ENCODE measurements at places on chromosomes 12 and 14. TPM values are rescaled to one million over a fixed set of nuclear protein-coding genes. Genes with fewer than 3 reads are reported as not detected.
A peak's percentile ranks its signal among the peaks of the same experiment; 100 is the strongest.

GRCh38 chr12:69112616-69113015 lies 126.8 kb upstream of the CPSF6 start:
- DNase-seq = no peak

DNA sequence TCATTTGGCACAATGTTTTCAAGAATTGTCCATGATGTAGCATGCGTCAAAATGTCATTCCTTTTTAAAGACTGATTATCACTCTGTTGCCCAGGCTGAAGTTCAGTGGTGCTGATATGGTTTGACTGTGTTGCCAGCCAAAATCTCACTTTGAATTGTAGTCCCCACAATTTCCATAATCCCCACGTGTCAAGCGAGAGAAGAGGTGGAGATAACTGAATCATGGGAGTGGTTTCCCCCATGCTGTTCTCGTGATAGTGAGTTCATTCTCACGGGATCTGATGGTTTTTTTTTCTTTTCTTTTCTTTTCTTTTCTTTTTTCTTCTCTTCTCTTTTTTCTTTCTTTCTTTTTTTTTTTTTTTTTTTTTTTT lies 21.8 kb upstream of the LRRK2 start:
- DNase-seq = no peak

Gene CLBA1
- 3.8 TPM for total RNA-seq

Gene CISTR
- not detected for total RNA-seq

- DNase-seq = no peak
These were observed 729.2 kb downstream of the LRFN5 start for GRCh38 chr14:42335918-42336317.

Gene CLEC4C
- not detected for total RNA-seq

- no peak for DNase-seq
These were observed 34.8 kb upstream of the VSX2 start for GRCh38 chr14:74204491-74204890.

Gene TEX52
- not detected for total RNA-seq

Gene USP44
- total RNA-seq = 0.44 TPM

Gene RERGL
- total RNA-seq = not detected

Gene BIN2
- total RNA-seq = 0.08 TPM

GRCh38 chr14:89365061-89365801 lies 51.8 kb downstream of the FOXN3 start:
- no peak for DNase-seq

DNA sequence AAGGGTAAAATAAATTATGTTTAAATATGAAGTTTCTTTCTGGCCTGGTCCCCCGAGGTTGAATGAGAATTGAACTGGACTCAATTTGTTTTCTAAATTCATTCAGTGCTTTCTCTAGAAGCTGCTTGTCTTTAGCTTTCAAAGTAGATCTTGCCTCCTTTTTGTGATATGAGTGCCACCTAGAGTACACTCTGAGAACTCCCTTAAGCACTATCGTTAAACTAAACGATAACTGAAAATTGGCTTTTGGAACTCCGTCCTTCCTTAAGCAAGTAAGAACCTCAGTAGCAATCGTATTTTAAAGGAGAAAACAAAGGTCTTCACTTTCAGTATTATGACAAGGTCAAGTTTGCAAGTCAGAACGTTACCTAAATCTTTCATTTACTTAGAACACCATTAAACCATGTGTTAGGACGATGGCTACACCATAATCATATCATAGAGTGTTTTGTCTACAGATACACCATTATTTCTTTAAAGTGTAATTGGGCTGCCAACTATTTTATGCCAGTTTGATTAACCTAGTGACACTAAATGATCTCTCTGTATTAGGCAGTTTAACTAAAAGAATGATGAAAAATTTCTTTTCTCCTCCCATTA lies 364.8 kb downstream of the SNAPC1 start:
- no peak for DNase-seq

DNA sequence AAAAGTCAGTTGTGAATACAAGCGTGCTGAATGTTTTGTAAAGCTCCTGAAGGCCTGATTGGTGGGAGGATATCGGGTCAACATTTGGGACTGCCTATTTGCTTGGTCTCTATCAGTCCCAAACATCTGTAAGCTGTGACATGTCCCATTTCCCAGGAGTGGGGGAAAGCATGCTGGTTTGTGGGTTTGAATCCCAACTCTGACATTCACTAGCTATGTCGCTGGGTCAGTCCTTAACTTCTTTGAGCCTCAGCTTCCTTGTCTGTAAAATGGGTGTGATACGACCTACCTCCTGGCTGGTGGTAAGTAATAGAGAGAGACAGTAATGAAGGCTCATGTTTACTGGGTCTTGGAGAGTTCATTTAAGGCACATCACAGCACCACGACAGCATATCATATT lies 136.7 kb downstream of the CHST11 start:
- no peak for DNase-seq

GRCh38 chr14:96047101-96047500 lies 7.9 kb downstream of the C14orf132 start:
- DNase-seq = no peak

GRCh38 chr14:61269321-61270083 lies 11.6 kb downstream of the TMEM30B start:
- DNase-seq = peak; percentile 63

Gene NYNRIN
- total RNA-seq = 1.2 TPM

DNA sequence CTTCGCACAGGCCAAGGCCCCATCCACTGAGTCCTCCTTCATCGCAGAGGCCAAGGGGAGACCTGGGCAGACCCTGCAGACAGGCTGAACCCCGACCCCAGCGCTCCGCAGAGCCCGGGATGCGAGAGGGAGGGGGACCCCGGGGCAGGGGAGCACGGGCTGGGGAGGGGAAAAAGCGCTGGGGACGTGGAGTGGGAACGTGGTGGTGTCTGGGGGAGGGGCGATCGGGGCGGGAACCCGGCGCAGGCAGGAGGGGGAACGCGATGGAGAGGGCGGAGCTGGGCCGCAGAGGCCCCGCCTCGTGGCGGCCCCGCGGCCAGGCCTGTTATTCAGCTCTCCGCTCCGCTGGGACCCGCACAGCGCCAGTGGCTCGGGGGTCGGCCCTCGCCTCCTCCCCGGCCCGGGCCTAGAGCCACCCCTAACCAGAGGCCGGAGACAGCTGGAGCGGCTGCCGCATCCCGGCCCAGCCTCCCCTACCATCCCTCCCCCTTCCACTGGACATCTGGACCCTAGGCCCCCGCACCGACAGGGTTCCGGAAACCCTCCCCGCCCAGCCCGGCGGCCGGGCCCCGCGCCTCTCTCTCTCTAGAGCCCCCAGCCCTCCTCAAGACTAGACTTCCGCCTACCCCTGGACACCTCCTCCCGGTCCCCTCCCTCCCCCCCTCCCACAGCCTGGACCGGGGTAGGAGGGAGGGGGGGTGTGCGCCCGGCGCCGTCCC lies at the start of gene ARHGEF25:
TSS of gene ARHGEF25 (plus strand) at position 328 of the 719 bp plus-strand sequence. CDS start 460 bp downstream, outside the sequence.
- no peak for DNase-seq

DNA sequence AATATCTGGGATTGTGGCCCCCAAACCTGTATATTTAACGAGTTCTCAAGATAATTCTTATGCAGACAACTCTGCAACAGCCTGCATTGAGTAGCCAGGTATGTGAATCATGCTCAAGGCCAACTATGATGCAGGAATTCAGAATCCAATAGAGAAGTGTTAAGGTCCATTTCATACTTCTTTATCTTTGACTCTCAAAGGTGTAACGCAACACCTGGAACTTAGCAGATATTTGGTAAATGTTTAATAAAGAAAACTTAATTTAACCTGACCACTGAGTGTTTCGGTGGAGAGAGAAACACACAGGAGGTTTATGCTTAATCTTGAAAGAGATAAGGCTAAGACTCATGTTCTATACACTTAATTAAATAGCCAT lies 156.5 kb upstream of the PLEKHG7 start:
- no peak for DNase-seq

DNA sequence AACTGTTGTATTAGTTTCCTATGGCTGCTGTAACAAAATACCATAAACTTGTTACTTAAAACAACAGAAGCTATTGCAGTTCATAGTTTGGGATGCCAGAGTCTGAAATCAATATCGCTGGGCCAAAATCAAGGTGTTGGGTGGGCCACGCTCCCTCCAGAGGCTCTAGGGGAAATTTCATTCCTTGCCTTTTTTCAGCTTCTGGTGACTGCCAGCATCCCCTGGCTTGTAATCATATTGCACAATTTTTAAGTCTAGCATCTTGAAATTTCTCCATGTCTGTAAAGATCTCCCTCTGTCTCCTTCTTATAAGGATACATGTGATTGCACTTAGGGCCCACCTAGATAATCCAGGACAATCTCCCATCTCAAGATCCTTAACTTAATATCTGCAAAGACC lies 48.8 kb upstream of the GARIN6 start:
- DNase-seq = no peak

GRCh38 chr14:79842270-79842669 lies 369.0 kb downstream of the DIO2 start:
- no peak for DNase-seq

GRCh38 chr12:57224973-57225679 lies 4.4 kb upstream of the SHMT2 start:
- DNase-seq = no peak

GRCh38 chr12:62301080-62301798 lies 41.0 kb downstream of the USP15 start:
- no peak for DNase-seq

DNA sequence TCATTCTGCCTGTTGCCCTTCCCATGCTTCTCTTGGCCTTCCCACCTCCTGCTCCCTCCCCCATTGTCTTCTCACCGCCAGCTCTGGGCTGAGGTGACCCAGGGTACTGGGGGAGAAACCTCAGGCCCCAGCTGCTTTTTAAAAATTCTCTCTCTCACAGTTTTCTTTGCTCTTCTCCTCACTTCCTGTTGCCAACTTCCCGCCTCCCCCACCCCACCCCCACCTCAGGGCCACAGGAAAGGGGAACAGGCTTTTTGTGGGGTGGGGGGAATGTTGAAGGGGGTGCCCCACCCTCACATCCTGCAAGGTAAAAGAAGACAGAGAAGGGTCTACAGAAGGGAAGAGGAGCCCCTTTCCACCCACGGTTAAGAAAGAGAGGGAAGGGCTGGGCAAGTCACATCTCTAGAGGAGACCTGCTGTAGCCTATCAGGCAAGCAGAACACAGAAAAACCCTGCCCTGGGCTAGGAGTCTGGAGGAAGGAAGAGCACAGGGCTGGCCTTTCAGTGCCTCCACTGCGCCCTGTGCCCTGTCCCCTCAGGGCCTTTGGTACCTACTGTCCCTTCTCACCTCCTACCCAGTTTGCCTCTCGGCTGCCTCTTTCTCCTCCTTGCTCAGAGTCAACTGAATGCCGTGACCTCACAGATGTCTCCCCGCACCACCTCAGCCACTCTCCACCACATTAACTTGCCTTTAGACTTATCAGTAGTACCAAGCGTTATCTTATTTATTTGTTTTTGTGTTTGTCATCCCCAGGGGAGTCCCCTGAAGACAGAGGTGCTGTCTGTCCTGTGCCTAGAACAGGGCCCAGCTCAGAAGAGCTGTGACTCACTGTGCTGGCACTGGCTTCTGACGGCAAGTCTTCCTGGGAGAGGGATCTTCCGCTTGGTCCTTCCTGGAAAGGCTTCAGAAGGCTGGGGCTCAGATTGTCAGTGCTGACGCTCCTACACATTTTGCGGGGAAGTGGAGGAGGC lies 1.7 kb downstream of the ARHGAP9 start:
- peak; percentile 99 for DNase-seq

DNA sequence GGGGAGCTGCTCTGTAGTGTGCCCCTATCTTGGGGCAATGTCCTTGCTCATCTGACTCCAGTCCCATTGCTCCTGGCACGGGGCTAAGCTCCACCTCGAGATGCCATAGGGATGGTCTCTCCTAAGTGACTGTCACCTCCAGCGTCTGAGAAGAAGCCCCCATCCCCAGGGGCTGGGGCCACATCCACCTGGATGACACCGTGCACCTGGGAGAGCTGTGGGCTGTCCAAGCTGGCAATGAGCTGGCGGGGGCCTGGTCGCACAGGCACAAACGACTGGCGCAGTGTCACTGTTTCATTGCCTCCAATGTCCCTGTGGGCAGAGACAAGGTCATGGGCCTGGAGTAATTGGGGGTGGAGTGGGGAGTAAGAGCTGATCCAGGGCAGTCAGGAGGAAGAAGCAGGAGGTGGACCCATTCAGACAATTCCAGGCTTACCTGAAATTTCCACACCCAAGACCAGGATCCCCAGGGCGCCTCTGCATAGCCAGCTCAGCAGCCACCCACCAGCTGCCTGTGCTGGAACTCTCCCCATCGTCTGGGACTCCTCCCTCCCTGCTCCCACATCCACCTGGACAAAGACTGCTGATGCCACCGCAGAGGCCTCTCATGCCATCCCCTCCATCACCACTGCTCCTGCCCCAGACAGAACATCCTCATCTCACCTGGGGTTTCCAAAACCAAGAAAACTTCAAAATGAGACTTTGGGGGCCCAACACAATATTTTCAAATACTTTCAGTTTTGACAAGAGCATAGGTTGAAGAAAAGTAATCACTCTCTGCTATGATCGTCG lies 7.0 kb upstream of the TINF2 start:
- DNase-seq = no peak

DNA sequence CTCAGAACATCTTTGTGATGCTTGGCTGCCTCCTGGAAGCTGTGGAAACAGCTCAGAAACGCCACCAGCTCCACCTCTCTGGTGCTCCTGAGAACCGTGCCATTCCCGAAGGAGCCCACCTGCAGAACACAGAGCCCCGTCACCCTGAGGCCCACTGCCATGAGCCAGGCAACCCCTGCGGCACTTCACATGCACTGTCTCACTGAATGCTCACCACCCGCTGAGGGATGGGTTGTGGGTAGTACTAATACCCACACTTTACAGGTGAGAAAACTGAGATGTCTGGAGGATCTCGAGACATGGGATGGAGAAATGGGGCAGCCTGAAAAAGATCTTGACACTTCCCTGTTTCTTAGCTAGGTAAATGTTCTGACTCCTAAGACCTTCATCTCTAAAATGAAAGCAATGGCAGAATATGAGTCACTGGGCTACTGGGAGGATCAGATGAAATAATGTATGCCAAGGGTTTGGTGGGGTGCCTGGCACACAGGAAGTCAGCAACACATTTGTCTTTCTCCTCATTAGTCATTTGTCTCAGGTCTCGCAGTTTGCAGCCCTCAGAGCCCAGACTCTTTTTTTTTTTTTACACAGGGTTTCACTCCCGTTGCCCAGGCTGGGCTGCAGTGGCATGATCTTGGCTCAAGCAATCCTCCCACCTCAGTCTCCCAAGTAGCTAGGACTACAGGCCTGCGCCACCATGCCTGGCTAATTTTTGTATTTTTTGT lies 5.3 kb downstream of the OASL start:
- no peak for DNase-seq

- no peak for DNase-seq
These were observed 155.7 kb downstream of the PELI2 start for GRCh38 chr14:56273951-56274350.

Gene RNFT2
- 0.47 TPM for total RNA-seq

DNA sequence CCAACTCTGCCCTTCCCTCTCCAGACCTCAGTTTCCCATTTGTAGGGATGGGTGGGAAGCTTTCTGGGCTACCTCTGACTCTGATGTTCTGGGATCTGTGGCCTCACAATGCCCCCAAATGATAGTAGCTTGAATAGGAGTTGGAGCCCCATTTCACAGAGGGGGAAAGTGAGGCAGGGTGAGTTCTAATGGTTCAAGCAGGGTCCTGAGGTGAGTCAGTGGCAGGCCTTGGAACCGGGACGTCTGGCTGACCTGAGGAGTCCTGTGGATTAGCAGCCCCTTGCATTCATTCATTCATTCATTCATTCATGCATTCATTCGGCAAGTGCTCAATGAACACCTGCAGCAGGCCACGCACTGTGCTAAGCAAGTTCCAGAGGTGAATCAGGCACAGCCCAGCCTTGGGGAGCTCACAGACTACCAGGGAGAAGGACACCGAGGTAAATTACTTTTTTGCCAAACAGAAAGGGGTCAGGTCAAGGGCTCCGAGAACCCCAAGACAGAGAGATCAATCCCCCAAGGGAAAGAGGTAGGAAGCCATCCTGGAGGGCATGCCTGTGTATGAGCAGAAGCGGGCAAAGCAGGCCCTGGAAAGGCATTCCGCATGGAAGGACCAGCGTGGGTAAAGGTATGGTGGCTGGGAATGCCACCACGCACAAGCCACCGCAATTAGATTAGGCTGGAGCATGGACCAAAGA lies 818 bp upstream of the TMEM119 start:
- peak; percentile 77 for DNase-seq
